Suppressor macrophage (primary cell): ENCODE measurements at places on chromosomes 7 and 10.

DNA sequence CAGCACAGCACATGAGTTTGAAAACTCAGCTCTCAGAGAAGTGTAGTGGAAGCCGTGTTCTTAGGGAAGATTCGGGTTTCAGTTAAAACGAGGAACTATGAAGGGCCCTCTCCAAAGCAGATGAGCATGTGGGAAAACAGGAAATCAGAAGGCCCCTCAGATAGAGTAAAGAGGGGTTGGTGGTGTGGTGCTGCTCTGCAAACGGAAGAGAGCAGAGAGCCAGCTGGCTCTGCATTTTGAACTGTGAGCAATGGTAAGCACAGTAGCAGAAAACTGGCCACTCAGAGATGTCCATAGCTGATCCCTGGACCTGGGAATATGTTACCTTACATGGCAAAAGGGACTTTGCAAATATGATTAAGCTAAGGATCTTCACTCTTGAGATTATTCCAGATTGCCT is 27.9 kb upstream of the CUL1 start:
- DNase-seq = peak; percentile 17

GRCh38 chr10:77909749-77910375 is 16.7 kb downstream of the DLG5 start:
- DNase-seq = peak; percentile 24

GRCh38 chr7:42120191-42120590 is 116.8 kb downstream of the GLI3 start:
- no peak for DNase-seq

- no peak for DNase-seq
Measured at GRCh38 chr10:128008521-128009250, 101.8 kb downstream of the PTPRE start.

DNA sequence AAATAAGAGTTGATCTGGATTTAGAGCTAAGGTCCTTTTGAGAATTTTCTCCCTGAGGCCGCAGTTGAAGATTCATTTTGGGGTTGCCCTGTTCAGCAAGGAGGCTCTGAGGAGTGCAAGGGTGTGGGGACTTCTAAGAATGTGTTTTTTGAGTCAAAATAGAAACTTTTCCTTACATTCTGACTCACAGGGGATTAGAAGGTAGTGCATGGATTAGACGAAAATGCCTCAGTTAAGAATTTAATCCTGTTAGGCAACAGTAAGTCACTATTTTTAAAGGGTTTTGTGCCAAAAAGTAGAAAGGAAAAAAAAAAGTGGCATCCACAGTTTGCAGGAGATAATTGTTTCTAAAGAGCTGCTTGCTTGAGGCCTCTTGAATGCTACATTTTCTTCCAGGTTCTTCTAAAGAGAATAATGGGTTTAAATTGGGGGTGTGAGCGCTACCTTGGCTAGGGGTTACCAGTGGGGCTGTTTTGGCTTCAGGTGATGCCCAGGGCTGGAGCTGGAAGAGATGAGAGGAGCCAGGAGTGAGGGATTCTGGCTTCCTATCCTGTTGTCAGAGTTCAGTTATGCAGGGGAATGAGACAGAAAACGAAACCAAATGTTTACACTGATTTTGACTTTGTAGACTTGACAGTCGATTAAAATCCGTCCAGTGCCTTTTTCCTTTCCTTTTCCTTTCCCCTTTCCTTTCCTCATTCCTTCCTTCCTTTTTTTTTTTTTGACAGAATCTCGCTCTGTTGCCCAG is 52.9 kb downstream of the BAMBI start:
- DNase-seq = no peak

DNA sequence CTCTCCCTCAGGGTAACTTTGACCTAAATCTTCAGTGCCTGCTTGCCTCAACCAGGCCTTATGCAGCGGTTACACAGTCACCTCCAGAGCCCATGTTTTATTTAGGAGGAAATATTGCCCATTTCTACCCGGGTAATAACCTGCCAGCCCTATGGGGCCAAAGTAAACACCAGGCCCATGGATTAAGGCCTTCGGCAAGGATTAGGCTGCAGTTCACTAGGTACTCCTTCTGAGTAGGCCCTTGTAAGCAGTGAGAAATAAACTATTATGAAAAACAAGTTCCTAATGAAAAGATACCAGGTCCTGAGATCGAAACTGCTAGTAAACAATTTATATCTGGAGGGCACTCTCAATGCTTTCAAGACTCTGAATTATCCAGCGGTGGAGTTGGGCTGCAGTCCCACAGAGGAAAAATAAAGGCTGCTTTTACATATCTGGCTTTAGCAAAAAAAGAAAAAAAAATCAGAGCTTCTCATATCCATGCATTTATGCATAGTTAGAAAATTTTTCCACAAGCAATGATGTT is 3.7 kb upstream of the HOXA10 start:
- DNase-seq = no peak

DNA sequence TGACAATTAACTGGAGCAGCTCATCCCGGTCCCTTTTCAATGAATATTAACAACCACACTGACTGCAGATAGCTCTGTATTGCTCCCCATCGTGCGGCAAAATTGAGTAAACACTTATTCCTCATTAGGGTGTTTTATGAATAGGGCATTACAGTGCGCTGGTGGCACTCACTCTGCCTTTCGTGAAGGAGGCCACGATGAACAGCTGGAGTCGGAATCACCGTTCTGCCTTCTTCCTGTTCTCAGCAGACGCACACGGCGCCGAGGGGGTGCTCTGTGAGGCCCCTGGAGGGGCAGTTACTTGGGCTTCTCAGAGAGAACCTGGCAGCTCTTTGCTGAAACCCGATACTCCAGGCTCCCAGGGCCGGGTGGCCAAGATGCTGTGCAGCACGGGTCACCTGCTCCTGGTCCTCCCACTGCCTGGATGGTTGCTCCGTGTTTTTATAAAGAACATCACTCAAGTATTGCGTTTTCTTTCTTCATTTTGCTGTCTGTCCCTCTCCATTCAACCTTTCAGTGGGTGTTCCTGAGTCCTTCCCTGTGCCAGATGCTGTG is 241.9 kb downstream of the GLRX3 start:
- no peak for DNase-seq
